ENCODE measurements at places on chromosomes 6 and 20. TPM values are rescaled to one million over a fixed set of nuclear protein-coding genes. Genes with fewer than 3 reads are reported as not detected.
A peak's percentile ranks its signal among the peaks of the same experiment; 100 is the strongest.

CDH4 gene
- 2.4 TPM for total RNA-seq

VNN1 gene
- total RNA-seq, result not detected

ISM1 gene
- 3.0 TPM for total RNA-seq

QRSL1 gene
- 16.3 TPM for total RNA-seq

SLC22A7 gene
- 0.69 TPM for total RNA-seq

MUC22 gene
- total RNA-seq, result 0.16 TPM

BMP7 gene
- total RNA-seq, result 22.0 TPM

GRCh38 chr20:48801197-48801596 lies 26.6 kb downstream of the PREX1 start:
- ATAC-seq, result no peak

- ATAC-seq, result no peak
Observed at GRCh38 chr20:57600320-57601210, 19.7 kb downstream of the ZBP1 start.

- no peak for ATAC-seq
Observed at GRCh38 chr6:44034391-44034861, 92.8 kb downstream of the MRPL14 start.

DNA sequence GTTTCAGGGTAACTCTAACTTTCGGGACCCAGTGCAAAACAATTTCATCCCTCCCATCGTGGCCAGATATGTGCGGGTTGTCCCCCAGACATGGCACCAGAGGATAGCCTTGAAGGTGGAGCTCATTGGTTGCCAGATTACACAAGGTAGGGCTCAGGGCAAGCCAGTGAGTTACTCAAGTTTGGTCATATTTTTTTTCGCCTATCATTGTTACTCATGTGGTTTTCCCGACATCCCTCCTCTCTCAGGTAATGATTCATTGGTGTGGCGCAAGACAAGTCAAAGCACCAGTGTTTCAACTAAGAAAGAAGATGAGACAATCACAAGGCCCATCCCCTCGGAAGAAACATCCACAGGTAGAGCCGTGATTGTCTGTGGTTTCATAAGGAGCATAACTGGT lies 58.2 kb downstream of the DCBLD1 start:
- ATAC-seq, result no peak

DNA sequence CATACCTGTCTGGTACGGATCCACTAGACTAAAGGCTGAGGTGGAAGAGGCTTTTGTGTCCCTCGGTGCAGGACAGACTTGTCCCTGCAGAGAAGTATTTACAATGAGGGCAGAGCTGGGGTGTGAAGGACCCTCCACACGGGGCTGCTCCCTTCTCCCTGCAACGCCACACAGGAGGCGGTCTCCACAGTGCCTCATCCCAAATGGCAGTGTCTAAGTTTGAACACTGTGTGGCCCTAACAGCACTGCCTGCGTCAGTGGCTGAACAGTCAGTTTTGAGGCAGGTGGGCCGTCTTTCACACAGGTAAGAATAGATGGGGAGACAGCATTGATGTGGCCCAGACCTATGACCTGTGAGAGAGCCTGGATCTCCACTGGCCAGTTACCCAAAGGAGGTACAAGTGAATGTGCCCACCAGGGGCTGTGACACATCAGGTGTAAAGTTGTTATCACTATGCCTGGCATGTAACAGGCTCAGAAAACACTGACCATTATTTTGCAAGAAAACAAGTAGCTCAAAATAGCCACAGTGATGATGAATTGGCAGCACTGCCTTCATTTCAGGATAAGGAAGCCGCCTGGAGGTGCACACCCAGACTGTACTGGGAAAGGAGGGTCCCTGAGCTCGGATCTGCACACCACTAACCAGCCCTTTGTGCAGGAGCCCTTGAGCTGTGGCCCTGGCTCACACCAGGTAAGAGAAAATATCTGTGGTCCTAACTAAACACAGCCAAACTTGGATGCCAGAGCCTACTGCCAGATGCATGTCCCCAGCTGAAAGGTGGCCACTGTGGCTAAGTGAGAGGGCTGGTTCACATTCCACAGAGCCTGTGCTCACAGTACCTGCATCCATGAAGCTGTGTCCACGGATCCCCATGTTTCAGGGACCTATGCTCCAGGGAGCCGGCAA lies 246.7 kb downstream of the DLL1 start:
- no peak for ATAC-seq

DNA sequence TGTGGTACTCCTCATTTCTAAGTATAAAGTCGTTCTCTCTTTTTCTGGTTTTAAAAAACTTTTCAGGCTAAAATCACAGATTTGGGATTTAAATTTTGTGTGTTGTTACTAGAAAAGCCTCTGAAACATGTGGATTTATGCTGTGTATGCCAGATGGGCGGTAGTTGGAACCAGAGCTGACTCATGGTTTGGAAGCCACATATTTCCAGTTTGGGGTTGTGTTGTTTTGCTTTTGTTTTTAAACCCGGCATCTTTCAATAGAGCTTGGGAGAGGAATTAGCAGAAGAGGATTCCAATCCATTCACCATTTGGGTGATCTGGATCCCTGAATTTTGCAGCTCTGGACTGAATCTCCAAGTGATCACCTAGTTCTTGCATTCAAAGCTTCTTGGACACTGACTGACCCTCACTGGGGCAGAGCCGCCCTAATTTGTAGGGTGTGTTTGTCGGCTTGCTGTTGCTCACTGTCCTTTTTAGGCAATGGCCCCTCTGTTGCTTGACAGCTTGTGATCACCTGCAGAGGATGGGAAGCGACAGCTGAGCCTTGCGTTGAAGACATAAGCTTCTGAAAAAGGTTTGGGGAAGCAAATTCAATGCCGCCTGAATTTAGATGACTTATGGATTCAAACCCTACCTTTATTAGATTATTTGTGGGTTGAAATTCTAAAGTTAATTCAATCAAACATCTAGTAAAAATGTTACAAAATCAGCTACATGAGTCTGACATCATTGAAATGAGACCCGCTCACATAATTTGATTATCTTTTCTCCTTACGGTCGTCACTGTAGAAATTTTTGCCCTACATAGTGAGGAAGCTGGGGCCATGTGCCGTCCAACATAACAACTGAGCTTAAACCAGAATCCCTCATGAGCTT lies 79.9 kb upstream of the CD83 start:
- ATAC-seq, result peak; percentile 32

DNA sequence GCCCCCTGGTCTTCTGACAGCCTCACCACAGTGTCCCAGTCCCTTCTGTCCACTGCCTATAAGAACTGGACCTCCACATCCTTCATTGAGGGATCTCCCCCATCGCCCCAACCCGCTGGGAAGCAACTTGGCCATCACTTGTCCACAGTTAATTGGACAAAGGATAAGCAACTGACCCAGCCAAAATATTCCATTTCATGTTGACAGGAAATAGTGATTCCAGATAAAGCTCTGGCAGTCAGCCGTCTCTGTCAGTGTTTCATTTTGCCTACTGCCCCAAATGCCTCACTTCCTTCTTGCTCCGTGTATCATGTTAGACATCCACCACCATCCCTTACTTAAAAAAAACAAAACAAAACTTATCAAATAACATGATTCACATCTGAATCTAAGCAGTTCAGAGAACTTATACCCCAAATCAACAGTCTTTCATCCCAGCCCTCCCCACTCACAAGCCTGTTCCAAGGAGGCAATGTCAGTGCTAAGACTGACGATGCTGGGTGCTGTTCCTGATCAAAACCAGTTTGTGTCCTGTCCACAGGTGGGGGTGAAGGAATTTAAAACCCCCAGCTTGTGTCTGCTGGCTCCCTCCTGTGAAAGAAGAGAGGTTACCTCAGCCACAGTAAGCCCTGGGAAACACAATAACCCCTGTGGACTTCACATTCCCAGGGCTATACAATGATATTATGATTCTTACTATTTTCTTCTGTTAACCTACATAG lies 162.5 kb downstream of the WDR27 start:
- ATAC-seq, result no peak

DNA sequence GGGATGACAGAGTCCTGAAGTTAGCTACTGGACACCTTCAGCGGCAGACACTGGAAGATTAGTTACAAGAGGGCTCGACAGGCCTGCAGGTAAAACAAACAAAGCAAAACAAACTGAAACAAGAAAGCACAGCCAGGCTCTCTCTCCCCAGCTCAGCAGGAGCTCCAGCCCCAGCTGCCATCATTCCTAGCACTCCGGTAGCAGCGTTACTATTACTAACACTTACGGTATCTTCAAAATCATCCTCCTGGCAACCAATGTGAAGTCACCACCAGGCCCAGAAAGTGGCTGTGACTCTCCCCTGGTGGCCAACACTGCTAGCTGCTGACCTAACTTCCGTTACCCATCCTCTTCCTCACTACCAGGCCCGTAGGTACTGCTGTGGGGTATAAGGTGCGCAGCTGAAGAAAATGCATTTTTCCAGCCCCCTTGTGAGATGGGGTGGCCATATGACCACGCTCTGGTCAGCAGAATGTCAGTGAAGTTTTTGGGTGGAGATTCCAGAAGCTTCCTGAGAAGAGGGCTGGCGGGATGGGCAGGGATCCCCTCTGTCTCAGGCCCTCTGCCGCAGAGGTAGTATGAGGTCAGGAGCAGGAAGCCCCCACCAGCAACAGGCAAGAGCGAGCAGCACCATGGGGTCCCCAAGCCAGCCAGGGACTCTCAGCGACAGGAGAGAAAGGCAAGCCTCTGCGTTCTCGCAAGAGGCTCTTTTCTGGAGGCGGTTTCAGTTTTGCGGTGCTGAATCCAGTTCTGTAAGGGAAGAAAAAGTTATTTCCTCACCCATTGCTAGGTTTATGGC lies 37.4 kb upstream of the TBXT start:
- ATAC-seq, result no peak

DNA sequence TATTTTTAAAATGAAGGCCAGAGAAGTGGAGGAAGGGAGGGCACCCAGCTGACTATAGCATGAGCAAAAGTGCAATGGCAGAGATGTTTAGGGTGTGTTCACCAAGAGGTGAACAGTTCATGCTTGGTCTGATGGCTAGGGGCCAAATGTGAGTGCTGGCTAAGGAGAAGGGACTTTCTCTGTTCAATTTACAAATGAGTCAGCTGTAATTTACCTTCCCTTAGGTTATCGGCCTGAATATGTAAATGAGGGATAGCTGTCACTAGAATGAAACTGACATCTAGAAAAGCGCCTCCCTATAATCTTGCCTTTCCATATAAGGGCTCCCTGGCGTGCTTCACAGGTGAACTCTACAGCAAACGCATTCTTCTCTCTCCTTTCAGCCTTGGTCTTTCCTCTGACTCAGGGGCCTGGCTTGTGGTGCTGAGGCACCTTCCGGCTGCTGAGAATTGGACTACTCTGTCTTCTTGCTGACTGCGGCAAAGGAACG lies 114.7 kb upstream of the BACH2 start:
- peak; percentile 74 for ATAC-seq

- no peak for ATAC-seq
Observed at GRCh38 chr20:61929561-61929960, 136.1 kb downstream of the TAF4 start.

DNA sequence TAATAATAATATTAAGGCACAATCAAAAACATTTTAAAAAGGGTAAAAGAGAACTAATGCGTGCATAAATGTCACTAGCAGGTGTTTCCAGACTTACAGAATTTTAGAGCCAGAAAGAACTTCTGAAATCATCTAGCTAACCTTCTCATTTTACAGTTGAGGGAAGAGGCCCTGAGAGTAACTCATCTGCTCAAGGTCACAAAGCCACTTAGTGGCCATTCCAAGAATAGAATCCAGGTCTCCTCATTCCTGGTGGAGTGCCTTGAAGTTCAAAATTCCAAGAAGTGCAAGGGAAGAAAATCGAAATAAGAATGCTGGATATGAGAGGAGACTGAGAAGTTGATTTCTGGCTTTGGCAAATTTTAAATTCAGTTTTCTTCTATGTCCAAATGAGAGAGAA lies 3.2 kb upstream of the KIAA0408 start:
- ATAC-seq, result no peak

- ATAC-seq, result no peak
Observed at GRCh38 chr6:55011034-55011433, 163.3 kb upstream of the HCRTR2 start.

- ATAC-seq, result peak; percentile 89
Observed at GRCh38 chr6:138577151-138577915, 78.0 kb upstream of the NHSL1 start.
